ENCODE measurements at places on chromosomes 3 and 15.
A peak's percentile ranks its signal among the peaks of the same experiment; 100 is the strongest.

GRCh38 chr3:18061737-18062656 lies 319.6 kb upstream of the TBC1D5 start:
- no peak for DNase-seq

GRCh38 chr3:129023909-129024308 lies 22.8 kb downstream of the EFCC1 start:
- DNase-seq = no peak

DNA sequence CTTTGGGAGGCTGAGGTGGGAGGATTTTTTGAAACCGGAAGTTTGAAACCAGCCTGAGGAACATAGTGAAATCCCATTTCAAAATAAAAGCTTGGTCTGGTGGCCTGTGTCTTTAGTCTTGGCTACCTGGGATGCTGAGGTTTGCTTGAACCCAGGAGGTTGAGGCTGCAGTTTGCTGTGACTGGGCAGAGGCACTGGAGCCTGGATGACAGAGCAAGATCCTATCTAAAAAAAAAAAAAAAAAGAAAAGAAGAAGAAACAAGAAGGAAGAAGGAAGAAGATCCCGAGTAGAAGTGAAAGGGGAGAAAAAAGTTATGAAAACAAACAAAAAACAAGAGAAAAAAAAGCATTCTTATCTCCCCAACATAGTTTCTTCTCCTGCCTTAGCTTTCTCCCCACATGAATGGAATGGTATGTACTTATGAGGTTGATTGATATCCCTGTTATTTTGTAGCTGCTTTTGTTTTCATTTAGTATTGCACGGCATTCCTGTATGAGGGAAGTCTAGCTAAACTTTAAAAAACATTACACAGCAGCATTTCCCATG lies 42.4 kb downstream of the TMEM40 start:
- no peak for DNase-seq

GRCh38 chr3:175940881-175941280 lies 1081.7 kb downstream of the NAALADL2 start:
- no peak for DNase-seq

DNA sequence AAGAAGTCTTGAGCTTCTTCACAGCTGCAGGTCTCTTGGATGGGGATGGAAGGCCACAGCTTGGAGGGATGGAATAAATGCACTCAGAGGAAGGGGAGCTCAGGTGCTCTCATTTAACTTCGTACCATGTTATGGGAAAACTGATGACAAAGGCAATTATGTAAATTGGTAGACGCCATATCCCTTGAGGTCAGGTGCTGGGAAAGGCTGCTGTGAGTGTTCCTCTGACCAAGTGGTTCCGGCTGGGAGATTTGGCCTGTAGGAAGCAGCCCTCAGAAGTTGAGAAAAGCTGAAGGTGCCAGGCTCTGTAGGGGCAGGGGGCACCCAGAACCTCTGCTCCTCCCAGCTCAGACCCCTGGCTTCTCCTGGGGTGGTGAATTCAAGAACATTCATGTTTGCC lies 47.1 kb downstream of the FAH start:
- DNase-seq = no peak

DNA sequence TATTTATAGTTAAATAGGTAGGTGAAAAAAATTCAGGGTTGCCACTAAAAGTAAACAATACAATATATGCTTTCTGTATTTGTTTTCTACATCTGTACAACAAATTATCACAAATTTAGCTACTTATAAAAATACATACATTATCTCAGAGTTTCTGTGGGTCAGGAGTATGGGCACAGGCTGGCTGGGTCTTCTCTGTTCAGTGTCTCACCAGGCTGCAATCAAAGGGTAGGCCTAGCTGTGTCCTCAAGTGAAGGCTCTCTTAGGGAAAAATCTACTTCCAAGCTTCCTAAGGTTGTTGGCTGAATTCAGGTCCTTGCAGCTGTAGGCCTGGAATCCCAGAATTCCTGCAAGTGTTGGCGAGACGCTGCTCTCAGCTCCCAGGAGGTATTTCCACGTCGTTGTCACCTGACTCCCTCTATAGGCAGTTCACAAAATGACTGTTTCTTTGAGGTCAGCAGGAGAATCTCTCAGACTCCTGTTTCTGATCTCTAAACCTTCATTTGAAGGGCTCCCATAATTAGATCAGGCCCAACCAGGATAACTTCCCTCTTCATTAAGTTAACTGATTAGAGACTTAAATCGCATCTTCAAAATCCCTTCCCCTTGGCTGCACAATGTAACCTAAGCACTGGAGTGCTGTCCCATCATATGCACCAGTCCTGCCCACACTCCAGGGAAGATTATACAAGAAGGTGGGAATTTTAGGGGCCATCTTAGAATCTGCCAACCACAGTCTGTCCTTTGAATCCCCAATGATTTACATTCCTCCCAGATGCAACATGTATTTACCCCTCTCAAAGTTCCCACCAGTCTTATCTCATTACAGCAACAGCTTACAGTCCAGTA lies 296.6 kb downstream of the SUCLG2 start:
- no peak for DNase-seq

GRCh38 chr3:14439501-14440167 lies 37.2 kb downstream of the SLC6A6 start:
- DNase-seq = no peak

GRCh38 chr3:106245400-106245799 lies 376.6 kb upstream of the CBLB start:
- no peak for DNase-seq

DNA sequence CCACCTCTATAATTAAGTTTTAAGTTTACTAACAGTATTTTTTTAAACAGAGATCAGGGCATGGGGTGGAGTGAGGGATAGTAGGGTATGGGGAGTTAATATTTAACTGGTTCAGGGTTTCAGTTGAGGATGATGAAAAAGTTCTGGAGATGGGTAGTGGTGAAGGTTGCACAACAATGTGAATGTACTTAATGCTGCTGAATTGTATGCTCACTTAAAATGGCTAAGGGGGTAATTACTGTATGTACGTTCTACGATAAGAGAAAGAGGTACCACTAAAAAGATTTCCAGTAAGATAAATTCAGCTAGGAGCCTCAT lies 101.4 kb downstream of the TNIK start:
- DNase-seq = no peak

GRCh38 chr15:80870366-80870765 lies 91.2 kb downstream of the CEMIP start:
- DNase-seq = no peak

DNA sequence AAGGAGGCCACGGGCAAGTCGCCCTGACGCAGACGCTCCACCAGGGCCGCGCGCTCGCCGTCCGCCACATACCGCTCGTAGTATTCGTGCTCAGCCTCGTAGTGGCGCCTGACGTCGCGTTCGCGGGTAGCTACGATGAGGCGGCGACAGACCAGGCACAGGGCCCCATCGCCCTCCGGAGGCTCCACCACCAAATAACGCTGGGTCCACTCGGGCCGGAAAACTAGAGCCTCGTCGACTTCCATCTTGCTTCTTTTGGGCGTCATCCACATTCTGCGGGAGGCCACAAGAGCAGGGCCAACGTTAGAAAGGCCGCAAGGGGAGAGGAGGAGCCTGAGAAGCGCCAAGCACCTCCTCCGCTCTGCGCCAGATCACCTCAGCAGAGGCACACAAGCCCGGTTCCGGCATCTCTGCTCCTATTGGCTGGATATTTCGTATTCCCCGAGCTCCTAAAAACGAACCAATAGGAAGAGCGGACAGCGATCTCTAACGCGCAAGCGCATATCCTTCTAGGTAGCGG lies at the start of gene EPM2AIP1:
Gene EPM2AIP1 (minus strand): TSS at position 326 of the 520 bp plus-strand sequence. CDS start 54 bp downstream, at position 272.
- peak; percentile 98 for DNase-seq

DNA sequence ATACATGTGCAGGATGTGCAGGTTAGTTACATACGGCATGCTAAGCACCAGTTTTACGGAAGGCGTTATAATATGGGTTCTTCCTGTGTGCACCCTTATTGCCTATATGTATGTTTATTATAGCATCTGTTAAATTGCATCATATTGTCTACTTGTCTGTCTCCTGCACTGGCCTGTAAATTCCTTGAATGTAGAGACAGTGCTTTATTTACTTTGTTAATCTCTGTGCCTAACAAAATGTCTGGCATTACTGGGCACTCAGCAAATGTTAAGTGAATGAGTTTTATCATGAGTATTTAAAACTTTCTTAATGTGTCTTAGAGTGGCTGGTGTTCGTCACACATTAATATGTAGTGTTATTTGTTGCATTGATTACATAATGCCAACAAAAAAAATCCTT lies 23.8 kb downstream of the MGA start:
- DNase-seq = no peak

- DNase-seq = no peak
Measured at GRCh38 chr3:172799246-172799645, 48.7 kb downstream of the ECT2 start.

DNA sequence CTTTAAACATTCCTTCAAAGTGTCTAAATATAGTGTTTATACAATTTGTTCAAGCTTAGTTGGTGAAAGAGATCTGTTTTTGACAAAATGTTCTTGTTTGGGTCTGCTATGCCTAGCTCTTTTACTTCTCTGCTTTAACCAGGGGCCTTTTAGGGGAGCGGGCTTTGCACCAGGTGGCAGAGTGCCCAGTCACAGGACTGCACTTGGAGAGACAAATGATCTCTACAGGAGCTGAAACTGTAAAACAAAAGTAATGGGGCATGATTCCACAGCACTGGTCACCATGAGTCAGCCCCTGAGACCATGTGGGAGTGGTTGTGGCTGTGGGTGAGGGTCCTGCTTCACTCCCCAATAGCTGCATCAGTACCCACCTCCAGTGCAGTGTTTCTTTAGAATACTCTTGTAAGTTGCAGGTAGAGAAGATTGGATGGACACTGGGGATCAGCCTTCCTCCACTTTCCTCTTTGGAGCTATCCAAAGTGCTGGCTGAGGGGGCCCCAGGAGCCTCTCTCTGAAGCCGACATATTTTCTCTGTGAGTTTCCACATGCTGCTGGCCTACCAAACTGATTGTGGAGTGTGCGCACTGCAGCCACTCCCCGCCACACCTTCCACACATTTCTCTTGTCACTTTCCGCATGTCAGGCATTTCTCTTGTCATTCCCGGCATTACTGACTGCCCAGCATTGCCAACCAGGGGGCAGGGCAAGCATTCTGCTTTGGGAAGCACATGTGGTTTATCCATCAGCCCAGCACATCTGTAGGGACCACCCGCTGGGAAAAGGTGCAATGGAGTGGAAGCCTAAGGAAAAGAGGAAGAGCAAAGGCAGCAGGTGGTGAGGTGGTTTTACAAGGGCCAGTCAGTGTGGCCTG lies 110.0 kb downstream of the EPHB1 start:
- no peak for DNase-seq

- no peak for DNase-seq
Measured at GRCh38 chr3:110984456-110985250, 87.0 kb upstream of the NECTIN3 start.

GRCh38 chr3:128835096-128835495 lies 44.3 kb upstream of the ACAD9 start:
- DNase-seq = no peak

- DNase-seq = no peak
Measured at GRCh38 chr3:93989241-93989640, 9.3 kb downstream of the ARL13B start.

GRCh38 chr3:62027241-62027640 lies 346.1 kb downstream of the FEZF2 start:
- DNase-seq = no peak

- no peak for DNase-seq
Measured at GRCh38 chr3:159875116-159875515, 113.5 kb upstream of the IL12A start.

GRCh38 chr3:109081746-109082510 lies 36.0 kb downstream of the MORC1 start:
- peak; percentile 4 for DNase-seq

- no peak for DNase-seq
Measured at GRCh38 chr3:176431038-176431418, 766.3 kb downstream of the TBL1XR1 start.

GRCh38 chr3:38658841-38659240 lies 9.4 kb upstream of the SCN5A start:
- DNase-seq = no peak

DNA sequence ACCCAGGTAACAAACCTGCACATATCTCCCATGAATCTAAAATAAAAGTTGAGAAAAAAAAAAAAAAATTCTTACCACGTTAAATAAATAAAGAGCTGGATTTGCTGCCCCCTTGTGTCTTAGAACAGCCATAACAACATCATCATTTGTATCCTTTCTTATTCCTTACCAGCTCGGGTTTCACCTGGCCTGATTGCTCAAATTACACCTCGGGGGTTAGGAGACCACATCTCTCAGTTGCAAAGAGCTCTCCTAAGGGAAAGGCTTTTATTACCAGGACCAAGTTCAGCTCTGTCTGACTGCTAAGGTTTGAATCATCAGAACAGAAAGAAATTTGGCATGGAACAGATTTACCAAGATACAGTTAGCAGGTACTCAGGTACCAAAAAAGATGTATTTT lies 25.8 kb upstream of the RPL39L start:
- no peak for DNase-seq

DNA sequence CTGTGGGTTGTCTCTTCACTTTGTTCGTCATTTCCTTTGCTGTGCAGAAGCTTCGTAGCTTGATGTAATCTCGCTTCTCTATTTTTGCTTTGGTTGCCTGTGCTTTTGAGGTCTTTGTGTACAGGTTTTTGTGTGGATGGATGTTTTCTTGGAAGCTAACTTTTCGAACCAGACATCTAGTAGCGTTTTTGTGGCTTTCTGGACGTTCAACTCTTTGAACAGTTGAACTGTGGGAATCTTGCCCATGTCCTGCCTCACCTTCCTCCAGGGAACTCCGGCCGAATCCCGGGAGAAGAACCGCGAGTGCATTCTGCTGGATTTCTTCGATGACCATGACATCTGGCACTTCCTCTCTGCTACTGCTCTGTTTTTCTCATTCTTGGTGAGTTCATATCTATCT lies 70.6 kb downstream of the USF3 start:
- no peak for DNase-seq

DNA sequence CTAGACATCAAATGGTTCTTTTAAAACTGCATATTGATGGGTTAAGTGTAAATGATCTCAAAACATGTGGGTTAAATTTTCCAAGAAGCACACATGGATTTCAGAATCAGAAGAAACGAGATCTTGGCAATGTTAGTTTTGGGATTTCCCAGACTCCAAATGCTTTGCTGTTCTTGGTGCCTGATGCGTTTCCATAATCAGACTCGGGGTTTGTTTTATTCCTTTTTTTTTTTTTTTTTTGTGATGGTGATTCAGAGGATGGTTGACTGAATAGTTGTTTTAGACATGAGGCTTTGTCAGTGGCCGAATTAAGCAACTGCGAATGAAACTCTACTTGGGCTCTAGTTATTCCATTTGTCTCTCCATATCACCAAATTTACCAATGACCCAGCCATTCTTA lies 52.2 kb upstream of the FAM98B start:
- no peak for DNase-seq

DNA sequence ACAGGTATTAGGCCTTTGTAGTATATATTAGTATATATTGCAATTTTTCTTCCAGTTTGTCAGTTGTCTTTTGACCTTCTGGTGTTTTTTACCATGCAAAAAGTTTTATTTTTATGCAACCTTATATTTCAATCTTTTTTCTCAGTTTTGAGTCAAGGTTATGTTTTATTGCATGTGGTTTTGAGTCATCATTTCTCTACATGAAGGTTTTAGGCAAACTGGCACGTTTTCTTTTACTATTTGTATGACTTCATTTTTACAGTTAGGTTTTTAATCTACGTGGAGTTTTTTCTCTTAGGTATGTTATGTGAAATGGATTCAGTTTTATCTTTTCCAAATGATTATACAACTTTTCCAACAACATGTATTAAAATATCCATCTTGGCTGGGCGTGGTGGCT lies 36.8 kb upstream of the TCAIM start:
- DNase-seq = no peak

GRCh38 chr3:60025096-60026050 lies 975.5 kb upstream of the CFAP20DC start:
- no peak for DNase-seq

Data from stimulated activated CD4-positive, alpha-beta T cell treated with anti-CD3 and anti-CD28 coated beads, TNF-alpha, amount 100 ng/mL, for 48 hours (primary cell).